Activated T-cell treated with anti-CD3 and anti-CD28 coated beads for 4 hours (primary cell): ENCODE measurements at places on chromosomes 12 and 14.

- no peak for DNase-seq
Observed at GRCh38 chr14:90582166-90582565, 185.3 kb downstream of the CALM1 start.

DNA sequence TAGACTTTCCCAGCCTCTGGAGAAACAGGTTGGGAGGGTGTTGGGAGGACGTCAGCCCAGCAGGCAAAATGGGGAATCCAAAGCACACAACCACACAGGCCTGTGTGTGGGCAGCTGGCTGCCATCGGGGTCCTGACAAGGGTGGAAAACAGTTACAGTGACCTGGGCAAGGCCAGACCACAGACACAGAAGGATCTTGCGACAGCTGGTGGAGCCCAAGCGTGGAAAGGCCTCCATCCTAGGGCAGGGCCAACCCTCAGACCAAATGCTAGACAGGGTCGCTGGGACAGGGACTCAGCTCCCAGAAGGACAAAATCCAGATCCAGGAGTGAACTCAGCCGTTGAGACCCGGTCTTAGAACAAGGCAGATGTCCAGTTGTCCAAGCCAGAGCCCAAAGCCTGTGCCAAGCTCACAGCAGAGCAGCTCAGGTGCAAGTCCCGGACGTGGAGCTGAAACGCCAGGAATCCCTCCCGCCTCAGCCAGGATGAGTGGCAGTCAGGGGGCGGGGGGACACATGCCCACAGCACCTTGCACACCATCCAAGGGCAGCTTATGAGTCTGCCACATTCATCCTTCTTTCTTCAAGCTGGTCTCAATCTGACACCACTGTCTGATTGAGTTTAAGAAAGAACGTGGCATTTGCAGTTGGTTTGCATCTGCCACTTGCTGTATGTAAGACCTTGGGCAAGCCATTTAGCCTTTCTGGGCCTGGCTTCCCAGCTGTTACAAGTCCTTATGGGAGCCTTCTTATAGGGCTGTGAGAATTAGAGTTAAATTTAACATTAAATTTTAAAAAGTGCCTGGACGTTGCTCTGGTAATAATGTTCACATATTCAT lies 37.6 kb downstream of the DEGS2 start:
- DNase-seq = no peak

DNA sequence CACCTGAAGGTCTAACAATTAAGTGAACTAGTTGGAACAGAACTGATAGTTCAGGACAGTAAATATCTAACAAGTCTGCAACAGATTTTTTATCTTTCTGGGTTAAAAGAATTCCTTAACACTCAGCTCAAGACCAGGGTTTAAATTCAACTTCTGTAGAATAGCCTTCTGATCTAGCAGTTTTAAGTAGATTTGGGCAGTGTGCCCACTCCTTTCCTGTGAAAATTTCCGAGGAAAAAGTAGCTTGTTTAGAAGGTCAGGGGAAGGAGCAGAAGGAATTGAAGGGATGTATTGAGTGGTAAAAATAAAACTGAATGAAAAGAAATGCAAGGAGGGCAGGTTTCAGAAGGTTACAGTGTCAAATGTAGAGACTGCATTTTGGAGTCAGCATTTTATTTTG lies 45.8 kb downstream of the ATL1 start:
- DNase-seq = no peak

DNA sequence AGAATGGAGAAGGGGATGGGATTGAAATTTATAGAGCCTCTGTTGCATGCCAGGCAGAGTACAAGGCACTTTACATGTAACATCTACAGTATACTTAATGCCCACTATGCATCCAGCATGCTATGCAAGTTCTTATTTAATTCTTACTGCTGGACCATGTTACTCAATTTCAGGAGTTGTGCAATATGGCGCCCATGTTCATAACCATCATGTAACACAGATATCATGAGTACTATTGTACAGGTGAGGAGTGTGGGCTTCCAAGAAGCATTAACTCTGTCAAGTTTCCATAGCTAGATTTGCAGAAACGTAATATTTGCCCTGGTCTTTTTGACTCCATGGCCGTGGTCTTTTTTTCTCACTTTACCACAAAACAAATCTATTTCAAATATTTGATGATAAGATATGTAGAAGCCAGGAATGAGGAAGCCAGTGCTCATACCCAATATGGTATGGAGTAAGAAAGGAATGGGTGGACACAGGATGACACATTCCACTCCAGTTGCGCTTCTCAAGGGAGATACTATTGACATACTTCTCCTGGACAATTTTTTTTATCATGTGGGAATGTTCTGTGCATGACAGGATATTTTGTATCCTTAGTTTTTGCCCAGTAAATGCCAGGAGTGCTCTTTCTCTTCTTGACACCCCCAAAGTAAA lies 191.8 kb downstream of the C12orf75 start:
- DNase-seq = no peak

DNA sequence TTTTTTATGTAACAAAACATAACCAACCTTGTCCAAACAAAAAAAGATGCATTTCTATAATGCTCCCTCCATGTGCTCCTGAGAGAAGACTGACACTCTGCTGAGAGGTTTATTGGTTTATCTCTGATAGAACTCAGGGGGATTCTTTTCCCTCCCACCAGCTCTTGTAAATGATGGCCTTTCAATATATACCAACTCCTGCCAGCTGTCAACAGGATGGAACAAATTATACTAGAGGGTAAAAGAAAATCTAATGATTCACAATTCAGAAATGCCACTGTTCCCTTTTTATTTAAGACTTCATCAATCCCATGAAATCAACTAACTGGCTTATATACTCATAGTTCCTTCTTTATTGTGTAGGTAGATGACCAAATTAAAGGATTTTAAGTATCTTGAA lies 25.4 kb downstream of the PSMC1 start:
- no peak for DNase-seq

GRCh38 chr12:30019366-30020140 lies 235.8 kb upstream of the TMTC1 start:
- no peak for DNase-seq

- DNase-seq = no peak
Observed at GRCh38 chr12:72540811-72541210, 268.6 kb downstream of the TRHDE start.

DNA sequence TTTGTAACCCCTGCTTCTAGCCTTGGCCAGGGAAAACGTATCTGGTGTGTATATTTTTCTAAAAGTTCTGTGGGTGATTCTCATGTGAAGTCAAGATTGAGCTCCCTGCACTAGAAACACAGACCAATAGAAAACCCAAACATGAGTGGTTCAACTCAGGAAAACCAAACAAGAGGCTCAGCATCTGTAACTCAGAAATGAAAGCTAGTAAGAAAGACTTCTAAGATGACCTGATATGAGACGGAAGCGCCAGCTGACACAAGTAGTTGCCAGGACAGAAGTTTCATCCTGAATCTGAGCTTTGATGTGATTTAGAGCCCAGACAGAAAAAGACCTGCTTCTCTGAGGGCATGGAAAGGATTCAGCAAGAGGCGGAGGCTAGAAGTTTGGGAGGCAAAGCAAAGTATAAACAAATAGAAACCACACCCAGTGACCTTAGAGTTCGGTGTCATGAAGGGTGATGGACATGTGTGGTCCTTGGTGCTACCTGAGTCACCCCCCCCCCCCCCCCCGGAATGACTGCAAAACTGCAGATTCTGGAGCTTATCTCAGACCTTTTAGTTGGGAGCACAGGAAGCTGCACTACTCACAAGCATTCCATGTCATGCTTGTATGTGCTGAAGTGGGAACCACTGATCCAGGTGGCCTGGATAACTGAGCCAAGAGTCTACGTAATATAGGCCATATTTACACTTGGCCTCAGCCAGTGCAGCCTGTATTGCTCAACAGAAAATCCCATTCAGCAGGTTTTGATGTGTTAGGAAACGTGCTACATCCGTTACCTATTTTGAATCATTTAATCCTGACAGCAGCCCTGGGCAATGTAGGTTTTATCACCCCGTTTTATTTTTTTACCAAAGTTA lies 191.3 kb downstream of the ANO6 start:
- no peak for DNase-seq

DNA sequence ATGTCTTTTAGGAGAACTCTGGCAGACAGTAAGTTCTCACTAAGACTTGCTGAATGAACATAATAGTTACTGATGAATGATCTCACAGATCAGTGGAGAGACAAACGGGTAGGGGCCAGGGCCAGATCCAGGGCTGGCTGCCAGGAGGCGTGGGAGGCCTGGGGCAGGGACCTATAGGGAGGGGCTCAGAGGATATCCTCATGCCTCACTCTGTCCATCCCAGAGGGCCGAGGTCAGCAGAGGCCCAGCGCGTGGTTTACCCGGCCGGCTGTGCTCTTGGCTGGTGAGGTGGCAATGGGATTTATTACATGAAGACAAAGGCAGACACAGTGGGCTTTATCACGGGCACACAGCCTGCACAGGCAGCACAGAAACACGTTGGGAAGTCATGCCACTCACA lies 85.4 kb downstream of the CHGA start:
- no peak for DNase-seq

DNA sequence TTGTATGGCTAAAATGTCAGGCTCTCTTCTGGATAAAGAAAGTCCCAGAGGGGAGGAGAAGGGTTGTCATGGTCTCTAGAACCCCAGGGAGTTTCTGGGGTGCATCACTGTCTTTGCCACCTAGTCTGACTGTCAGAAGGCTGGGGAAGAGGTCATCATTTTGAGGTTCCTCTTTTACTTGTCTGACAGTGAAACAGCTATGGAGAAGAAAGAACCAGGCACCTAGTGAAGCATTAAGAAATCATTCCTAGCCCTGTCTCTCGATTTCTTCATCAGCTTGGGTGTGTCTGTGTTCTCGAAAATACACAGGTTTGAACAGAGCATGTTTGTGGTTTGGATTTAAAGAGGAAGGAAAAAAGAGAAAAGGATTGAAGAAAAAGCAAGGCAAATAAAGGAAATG lies 158.7 kb upstream of the LRIG3 start:
- DNase-seq = no peak

DNA sequence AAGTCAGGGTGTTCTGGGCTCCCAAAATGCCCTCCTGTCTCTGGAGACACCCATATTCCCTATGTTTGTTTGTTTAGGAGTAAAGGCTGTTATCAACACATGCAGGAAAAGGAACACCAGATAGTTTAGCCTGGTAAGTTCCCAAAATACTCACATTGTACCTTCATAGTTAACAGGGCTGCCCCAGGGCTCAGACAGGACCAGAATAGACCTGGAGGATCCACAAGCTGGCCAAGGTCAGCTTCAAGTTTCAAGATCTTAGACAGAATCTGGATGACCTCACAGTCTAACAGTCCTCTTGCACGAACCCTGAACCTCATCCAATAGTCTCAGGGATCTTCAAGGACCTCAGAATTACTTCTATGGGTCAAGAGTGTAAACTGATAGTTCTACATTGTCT lies 18.1 kb upstream of the HSP90B1 start:
- no peak for DNase-seq
